ENCODE measurements at places on chromosomes 3 and 15.

- DNase-seq = no peak
These were observed 57.1 kb upstream of the POU1F1 start for GRCh38 chr3:87333393-87333892.

DNA sequence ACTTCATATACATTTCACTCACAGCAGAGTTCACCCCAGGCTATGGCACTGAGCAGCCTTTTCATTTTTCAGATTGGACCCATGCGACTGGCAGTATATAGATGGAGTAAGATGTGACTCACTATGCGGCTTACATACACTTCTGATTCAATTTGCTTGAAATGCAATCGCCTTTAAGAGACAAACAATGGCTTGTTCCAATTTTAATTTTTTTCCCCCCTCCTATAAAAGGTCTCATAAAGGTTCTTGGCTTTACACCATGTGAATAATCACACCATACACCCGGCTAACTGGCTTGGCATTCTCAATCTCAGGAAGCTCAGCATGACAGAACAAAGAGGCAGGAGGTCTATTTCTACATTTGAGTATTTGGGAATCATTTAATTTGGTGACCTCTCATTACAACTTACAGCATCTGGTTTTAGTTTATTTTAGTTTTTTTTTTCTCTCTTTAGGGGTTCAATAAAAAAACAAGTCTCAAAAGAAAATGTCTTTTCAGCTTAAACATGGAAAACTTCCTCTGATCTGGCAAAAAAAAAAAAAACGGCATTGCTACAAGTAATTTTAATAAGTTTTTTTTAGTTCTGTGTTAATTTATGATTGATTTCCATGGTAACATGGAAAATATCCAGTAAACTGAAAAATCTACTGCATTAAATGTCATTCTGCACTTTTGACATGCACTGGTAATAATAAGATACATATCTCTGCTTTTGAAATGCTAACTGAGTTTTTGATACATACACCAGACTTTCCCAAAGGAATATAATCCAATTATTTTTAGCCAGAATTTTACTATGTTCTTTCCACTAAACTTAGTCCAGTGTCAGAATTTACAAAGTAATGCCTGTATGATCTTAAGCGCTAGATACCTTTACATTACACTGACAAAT is 38.8 kb downstream of the GADL1 start:
- DNase-seq = no peak

DNA sequence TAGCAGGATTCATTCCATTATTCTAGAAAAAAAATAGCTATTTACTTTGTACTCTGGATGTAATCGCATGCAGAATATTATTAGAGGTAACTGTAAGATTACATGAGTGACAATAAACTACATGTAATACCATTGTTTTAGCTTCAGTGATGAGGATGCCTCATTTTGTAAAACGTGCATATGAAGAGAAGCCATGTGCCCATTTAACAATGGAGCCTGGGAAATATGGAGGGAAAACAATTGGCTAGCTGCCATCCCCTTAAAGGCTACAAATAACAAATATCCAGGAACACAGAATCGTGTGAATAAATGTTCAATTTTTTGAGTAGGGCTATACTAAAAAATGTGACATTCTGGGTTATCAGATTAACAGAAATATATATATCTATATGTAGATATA is 151.1 kb downstream of the SAMMSON start:
- DNase-seq = no peak

DNA sequence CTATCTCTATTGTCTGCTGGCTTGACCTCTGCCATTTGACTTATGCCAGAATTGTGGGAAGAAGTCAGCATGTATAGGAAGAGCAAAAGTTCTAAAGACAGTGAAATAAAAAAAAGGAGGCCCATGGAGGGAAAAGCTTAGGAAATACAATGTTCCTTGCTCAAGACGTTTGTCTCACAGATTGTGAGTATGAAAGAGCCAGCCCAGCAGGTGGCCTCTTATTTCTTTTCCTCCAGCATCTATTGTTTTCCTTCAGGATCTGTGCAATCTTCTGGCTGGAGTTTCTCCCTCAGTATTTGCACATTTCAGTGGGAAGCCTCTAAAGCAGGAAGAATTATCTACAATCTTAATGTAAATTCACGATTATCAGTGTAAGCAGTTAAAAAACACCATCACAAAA is 43.7 kb downstream of the ZDHHC3 start:
- DNase-seq = no peak

- DNase-seq = no peak
These were observed 234.7 kb downstream of the THSD4 start for GRCh38 chr15:71349736-71350526.

- DNase-seq = no peak
These were observed 2.6 kb upstream of the IL20RB start for GRCh38 chr3:136954980-136955780.

GRCh38 chr3:67798412-67798811 is 144.0 kb upstream of the SUCLG2 start:
- no peak for DNase-seq

GRCh38 chr3:98555025-98555379 is 23.2 kb downstream of the GPR15 start:
- no peak for DNase-seq

- DNase-seq = no peak
These were observed 143.8 kb downstream of the PLD1 start for GRCh38 chr3:171666516-171666915.

GRCh38 chr3:137083332-137083731 is 125.5 kb downstream of the IL20RB start:
- no peak for DNase-seq

DNA sequence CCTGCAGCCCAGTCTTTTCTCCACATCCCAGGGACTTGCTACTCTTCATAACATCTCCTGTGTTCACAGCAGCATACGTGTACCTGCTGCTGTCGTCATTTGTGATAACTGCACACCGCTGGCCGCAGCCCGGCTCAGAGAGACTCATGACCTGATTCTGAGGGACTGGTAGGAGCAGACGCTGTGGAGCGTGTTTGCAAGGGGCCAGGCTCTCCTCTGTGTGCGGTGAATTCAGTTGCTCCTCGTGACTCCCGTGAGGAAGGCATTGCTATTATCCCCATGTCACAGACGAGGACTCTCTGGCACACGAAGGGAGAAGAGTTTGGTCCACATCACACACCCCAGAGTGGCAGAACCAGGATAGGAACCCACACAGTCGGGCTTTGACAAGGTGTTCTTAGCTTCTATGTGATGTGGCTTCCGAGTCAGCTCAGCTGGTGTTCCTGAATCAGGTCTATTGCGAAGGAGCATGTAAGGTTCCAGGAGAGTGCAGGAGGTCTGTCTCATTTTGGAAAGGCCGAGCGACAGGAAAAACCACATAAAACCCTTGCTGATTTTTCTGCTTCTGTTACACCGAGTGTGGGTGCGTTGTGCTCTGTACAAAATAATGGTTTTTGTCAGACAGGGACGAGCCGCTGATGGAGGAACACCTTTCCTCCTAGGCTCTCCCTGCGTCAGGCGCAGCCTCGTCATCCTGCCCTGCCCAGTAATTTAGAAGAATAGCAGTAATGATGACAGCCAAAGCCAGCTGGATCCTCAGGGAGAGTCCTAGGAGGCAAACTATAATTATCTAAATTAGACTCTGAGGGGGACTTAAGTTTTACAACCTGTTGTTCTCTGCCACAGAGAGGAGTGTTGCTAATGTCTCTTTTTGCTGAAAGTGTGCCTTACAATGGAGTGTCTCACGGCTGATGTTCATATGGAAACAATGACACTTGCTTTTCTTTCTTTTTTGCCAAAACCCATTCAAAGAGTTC is 157.5 kb upstream of the RGMA start:
- no peak for DNase-seq

GRCh38 chr3:52793702-52794611 is 639 bp upstream of the ITIH3 start:
- DNase-seq = no peak

GRCh38 chr3:71511037-71511436 is 72.5 kb downstream of the FOXP1 start:
- DNase-seq = no peak

DNA sequence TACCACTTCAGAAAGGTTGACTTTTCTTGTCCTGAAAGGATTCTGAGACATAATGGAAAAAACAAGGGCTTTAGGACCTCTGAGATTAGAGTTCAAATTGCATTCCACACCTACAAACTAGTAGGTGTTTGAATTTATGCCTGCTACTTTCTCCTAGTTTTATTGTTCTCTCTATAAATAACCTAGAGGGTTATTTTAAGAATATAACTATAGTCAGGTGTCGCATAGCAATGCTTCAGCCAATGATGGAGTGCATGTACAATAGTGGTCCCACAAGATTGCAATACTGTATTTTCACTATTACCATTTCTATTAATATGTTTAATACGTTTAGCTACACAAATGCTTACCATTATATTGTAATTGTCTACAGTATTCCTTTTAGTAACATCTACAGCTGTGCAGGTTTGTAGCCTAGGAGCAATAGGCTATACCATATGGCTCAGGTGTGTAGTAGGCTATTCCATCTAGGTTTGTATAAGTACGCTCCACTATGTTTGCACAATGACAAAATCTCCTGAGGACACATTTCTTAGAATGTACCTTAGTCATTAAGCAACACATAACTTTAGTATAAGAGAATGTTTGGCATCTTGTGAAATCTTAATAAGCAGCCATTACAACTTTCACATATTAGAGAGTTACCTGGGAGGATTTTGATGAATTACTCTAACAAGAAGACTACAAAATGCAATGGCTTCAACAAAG is 1352.5 kb downstream of the ZPLD1 start:
- DNase-seq = no peak

DNA sequence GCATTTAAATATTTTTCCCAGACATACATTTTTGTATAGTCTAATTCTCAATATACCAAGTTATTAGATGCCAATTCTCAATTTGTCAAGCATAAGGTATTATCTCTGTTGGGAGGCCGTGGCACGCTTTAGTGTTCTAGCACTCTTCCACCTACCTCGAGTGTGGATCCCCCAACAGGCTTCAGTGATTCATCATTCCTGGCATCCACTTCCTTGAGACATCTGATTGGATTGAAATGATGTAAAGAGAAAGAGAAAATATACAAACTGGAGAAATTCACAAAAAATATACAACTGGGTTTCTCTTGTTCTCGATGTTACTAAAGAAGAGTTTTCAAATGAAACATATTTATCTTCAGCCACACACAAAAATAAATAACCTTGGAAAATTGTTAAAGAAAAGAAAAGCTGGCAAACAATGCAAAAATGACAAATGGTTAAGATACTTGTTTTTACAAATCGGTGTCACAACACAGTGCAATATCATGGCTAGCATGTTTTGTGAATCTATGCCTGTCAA is 218.0 kb upstream of the CDIN1 start:
- DNase-seq = no peak

GRCh38 chr15:50246631-50247030 is 18.9 kb downstream of the HDC start:
- no peak for DNase-seq

DNA sequence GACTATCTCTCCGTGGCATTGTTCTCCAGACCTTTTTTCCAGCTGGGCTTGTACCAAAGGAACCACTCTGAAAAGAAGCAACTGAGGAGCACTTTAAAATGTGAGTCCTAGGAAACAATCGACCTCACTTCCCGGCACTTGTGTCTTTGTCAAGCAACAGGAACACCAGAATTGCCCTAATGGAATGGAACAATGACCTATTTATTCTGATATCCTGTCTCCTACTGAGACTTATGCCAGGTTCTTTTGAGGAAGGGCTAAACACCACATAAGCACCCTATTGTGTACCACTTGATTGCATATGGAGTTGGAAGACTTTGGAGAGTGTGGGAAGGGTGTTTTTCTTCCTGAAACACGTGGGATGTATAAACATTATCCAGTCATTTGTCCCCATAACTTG is 56.8 kb upstream of the TGFBR2 start:
- DNase-seq = no peak

DNA sequence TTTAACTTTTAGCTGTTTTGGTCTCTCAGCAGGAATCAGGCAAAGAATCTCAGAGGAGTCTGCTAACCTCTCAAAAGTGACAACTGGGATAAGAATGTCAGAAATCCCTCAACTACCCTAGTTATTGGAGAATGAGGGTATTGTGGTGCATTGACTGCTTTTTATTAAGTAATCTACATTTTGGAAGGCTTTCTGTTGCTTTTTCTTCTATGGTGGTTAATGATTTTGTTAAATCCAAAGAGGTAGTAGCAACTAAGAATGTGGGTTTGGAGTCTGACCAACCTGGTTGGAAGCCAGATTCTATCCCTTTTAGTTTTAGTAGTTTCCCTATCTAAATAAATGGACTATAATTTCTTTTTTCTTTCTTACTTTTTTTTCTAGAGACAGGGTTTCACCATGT is 94.7 kb upstream of the RNF7 start:
- no peak for DNase-seq

GRCh38 chr3:136149667-136150066 is 46.5 kb downstream of the MSL2 start:
- DNase-seq = no peak

- no peak for DNase-seq
These were observed 114.3 kb downstream of the PPM1L start for GRCh38 chr3:160870327-160870726.

GRCh38 chr3:32302601-32303398 is 64.3 kb downstream of the CMTM8 start:
- no peak for DNase-seq
